ENCODE measurements at places on chromosomes 5 and 9.

DNA sequence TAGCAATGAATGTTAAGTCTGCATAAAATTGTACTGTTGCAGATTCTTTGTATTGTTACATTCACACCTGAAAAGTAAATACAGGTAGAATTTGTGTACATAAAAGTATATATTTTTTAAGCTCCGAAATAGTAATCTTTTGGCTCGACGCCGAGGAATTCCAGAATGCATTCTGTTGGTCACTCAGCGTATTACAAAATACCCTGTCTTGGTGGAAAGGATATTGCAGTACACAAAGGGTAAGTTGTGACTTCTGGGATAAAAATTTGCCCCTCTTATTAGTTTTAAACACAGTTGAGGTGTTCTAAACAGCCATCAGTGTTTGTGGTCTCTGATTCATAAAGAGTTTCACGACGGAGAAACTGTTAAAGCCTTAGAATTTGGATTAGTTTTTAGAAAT lies 257.6 kb downstream of the ARHGEF28 start:
- DNase-seq: no peak

- no peak for DNase-seq
Observed at GRCh38 chr9:135905380-135906258, 1.7 kb downstream of the CAMSAP1 start.

DNA sequence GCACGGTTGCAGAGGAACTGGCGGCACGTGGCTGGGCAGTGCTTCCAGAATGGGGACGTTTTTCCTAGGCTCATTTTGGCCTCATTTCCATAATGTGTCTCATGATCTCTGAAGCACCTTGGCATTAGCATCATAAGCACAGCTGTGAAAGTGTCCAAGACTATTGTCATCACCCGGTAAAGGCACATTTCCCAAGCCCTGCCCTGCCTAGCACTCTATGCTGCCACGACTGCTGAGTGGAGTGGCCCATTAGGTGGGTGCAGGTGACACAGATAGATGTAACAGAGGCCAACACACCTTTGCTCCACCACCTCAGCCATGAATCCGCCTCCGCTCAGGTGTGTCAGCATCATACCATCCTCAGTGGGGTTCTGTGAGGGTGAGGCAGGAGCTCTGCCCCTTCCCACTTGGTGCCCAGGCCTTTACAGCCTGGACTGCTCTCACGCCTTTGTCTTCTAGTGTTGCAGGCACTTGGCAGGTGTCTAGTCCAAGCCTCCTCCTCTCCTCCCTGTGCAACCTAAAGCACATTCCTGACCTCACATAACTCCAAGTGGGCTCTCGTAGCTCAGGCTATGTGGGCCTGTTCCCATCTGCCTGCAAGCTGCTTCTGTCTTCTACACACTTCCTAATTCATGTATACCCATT lies 213.0 kb downstream of the FSTL4 start:
- no peak for DNase-seq

GRCh38 chr9:85038061-85038460 lies 368.5 kb downstream of the NTRK2 start:
- DNase-seq: no peak
